ENCODE measurements at places on chromosomes 2 and 18.

- no peak for DNase-seq
Measured at GRCh38 chr18:72555968-72556367, 11.8 kb upstream of the CBLN2 start.

DNA sequence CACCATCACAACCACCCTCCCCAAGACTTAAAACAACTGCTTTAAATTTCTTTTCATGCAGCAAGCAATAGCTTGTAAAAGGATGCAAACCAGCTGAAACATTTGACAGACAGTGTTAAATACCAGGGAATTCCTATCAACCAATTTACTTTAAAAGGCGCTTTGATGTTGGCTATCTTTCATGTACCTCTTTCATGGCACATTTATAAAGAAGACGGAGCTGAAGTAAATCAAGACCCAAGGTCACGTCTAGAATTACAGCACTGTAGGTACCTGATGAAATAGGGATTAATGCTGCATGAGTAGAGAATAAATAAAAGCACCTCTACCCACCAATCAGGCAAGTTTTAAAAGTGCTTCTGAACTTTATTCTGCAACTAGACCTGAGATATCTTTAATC lies 78.9 kb downstream of the SRBD1 start:
- no peak for DNase-seq

DNA sequence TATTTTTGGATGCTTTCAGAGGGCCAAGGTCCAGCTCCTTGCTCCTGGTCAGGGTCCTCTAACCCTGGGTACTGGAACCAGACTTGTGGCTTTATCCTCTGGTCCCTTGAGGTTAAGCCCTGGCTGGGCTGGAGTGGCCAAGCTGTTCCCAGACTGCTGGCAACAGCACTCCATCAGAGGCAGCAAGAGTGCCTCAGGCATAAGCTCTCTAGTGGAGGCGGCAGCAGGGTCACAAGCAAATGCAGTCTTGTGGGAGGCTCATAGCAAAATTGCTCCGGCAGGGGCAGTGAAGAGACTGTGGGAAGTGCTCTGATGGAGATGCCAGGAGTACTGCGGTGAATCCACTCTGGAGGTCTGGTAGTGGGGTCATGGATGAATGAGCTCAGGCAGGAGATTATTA lies 128.9 kb upstream of the OTOS start:
- no peak for DNase-seq

DNA sequence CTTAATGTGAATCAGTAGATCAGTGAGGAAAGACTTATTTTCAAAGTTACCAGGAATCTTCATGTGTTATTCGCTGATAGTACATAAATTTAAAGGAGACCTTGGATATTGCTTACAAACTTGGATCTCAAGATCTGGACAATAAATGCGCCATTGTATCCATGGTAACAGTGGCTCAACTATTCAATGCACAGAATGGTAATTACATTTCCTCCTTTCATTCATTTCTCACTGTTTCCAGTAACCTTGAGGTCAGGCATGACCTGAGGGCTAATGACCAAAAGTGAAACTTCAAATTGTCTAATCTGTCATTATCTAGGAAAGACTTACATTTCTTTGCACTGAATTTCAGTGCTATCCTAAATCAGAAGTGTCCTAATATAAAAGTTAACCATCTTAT lies 8.1 kb downstream of the LRP2 start:
- no peak for DNase-seq

Measured in stimulated activated CD4-positive, alpha-beta T cell treated with anti-CD3 and anti-CD28 coated beads, Interleukin-1b, Interleukin-23, amount 100 ng/mL, for 48 hours (primary cell).